ENCODE measurements at places on chromosomes 6 and 20.

- no peak for DNase-seq
Observed at GRCh38 chr6:166465671-166466087, 82.9 kb upstream of the MPC1 start.

GRCh38 chr6:21984135-21984534 lies 312.7 kb downstream of the PRL start:
- DNase-seq = no peak

DNA sequence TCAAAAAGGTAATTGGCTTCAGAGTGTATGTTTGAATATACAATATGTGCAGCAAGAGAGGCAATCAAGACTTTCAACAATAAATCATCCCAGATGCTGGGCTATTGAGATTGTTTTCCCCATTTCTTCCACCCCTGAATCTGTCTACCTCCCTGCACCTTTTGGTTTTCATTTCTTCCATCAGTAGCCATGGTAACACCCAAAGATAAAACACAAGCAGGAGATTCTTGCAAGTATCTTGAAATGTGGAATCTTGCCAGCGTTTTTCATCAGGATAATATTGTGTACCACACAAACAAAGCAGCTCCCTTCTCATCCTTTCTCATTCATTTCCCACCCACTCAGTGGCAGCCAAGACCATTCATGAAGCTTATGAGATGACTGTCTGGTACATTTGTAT lies 73.0 kb upstream of the NRSN1 start:
- no peak for DNase-seq

DNA sequence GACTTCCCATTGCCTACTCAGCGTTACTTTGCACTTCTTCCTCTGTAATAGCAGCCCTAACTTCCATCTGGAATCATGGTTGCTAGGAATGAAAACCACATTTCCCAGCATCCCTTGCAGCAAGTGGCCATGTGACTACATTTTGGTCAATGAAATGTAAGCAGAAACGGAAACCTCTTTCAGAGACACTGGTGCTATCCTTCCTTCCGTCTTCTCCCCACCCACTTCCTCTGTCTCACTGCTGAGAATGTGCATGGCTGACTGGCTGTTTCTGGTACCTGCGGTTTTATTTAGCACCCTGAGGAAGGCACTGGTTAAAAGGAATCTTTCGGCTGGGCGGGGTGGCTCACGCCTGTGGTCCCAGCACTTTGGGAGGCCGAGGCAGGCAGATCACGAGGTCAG lies 107.4 kb downstream of the SCML4 start:
- peak; percentile 94 for DNase-seq

DNA sequence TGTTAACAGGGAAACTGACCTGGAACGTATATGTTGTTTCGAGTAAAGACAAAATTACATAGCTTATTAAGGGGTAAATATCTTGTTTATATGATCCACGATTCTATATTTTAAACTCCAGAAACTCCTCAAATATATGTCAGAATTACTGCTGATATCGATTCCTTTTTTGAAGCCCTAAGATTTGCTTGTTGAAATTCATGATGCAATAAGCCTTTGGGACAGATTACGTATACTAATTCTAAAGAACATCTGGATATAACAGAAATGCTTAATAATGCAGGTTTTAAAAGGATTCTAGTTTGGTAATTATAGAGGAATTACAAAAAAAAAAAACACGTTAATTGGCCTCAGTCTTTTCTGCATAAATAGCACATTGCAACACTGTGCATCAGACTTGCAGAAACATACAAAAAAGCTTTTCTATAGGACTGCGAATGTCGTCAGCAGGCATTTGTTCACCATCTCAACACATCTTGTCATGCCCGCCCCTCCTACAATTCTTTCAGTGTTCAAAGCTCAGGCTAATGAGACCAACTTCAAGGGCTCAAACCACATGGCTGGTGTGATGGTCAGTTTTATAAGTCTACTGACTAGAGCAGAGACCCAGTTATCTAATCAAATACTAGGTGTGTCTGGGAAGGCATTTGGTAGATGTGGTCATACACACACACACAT lies 74.9 kb downstream of the AGPAT4 start:
- DNase-seq = no peak

DNA sequence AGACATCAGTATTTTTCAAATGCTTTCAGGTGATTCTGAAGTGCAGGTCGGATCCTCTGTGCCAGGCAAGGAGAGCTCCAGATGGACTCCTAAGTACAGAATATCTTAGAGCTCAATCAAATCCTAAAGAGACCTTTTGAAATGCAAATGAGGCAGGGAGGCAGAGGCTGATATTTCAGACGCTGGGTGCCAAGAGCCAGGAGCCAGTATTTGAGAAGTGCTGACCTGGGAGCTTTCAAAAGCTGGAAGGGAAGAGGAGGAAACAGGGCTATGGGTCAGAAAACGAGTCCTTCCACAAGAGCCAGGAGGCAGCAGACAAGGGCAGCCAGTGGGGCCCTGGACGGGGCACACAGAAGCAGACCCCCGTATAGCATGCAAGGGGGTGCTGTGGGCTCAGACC lies 46.1 kb upstream of the DSN1 start:
- DNase-seq = peak; percentile 49

DNA sequence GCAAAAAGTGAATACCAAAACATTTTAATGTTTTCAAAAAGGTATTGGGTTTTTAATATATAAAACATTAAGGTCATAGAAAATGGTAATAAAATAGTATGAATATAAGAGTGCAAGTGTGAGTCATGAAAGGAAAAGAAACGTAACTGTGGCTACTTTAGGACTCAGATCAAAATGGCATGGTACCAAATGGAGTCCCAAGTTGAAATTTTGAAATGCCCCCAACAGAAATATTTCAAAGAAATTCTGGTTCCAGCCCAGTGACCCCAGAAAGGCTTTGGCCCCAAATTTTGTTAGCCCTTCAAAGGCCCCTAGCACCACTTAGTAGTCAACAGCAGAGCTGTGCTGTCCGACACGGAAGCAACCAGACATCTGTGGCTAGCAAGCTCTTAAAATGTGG lies 6.0 kb downstream of the COL12A1 start:
- DNase-seq = no peak

DNA sequence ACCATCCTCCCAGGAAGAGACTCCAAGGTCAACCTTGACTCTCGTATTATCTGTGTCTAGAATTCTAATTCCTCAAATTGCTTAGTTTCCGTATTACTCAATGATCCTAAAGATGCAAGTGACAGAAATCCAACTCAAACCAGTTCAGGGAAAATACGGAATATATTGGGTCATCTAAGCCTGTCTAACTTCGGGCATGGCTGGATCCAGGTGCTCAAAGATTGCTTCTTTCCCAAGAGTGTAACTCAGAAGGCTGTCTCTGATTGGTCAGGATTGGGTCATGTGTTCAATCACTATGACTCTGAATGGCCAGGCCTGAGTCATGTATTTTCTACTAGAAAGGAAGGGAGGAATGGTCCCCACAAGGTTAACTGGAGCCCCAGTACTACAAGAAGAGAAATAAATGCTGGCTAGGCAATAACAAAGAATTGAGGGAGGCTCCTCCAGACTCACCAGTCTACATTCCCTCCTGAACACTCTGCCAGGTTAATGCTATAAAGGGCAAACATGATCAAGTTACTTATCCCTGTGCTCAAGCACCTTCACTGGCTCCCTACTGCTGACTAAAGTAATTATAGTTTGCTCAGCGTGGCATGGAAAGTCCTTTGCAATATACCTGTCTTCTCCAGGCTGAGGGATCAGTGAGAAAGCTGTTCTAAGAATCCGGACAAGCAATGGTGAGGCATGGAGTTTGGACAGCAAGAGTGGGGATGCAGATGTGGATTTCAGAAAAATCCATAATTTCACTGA lies 15.4 kb upstream of the PREX1 start:
- DNase-seq = no peak

- no peak for DNase-seq
Observed at GRCh38 chr6:132604635-132605152, 15.2 kb upstream of the TAAR5 start.

DNA sequence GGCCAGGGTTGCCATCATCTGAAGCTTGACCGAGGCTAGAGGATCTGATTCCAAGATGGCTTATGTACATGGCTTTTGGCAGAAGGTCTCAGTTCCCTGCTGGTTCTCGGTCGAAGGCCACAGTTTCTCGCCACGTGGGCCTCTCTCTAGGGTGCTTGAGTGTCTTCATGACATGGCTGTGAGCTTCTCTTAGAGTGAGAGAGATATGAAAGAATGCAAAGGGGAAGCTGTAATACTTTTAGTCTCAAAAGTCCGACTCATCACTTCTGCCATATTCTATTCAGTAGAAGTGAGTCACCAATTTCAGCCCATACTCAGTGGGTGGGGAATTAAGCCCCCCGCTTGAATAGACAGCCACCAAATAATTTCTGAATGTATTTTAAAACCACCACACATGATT lies 94.2 kb downstream of the UTRN start:
- DNase-seq = no peak

GRCh38 chr6:38634518-38634917 lies 5.2 kb downstream of the BTBD9 start:
- DNase-seq = no peak

DNA sequence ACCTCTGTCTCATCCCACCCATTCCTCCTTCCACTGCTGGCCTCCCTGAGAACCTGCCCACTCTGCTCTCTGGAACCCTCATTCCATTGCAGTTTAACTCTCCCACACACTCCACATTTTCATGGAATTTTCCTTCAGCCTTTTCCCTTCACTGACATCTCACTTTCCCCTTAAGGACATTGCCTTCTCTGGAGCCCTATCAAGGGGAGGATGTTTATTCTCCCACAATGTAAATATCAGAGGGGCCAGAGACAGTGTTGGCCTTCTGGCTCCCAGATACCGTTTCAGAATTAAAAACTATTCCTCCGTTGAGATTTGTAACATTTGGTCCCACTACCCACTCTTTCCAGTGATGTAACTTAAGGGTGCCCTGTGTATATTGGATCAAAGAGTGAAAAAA lies 199.5 kb upstream of the KCNK16 start:
- no peak for DNase-seq

DNA sequence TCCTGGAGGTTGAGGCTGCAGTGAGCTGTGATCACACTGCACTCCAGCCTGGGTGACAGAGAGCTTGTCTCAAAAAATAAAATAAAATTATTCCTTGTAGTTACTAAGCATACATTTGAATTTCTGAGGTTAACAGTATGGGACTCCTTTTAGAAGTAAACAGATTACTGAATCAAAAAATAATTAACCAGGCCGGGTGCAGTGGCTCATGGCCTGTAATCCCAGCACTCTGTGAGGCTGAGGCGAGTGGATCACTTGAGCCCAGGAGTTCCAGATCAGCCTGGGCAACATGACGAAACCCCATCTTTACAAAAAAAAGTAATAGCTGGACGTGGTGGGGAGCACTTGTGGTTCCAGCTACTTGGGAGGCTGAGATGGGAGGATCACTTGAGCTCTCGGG lies 22.1 kb upstream of the EEF1A1 start:
- no peak for DNase-seq

GRCh38 chr6:67362976-67363375 lies 1272.1 kb upstream of the ADGRB3 start:
- DNase-seq = no peak

DNA sequence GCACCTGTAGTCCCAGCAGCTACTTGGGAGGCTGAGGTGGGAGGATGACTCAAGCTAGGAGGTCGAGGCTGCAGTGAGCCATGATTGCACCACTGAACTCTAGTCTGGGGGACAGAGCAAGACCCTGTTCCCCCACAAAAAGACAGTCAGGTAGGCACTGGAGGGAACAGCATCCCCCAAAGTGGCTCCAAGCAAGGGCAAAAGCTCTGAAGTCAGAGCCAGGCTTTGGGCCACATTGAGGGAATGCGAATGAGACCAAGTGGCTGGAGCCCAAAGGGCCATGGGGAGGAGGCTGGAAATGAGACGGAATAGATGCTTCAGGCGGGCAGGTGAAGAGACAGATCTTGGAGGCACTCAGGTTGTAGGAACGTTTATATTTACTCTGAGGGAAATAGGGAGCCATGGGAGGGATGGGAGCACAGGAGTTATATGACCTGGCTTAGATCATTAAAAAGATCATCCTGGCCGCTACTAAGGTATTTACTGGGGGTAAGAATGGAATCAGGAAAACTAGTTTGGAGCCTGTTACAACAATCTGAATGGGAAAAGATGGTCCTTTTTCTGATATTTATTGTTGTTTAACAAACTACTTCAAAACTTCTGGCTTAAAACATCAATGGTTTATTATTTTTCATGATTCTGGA lies 229.6 kb upstream of the ZNF217 start:
- DNase-seq = no peak

GRCh38 chr6:16857969-16858592 lies 96.8 kb upstream of the ATXN1 start:
- DNase-seq = no peak

DNA sequence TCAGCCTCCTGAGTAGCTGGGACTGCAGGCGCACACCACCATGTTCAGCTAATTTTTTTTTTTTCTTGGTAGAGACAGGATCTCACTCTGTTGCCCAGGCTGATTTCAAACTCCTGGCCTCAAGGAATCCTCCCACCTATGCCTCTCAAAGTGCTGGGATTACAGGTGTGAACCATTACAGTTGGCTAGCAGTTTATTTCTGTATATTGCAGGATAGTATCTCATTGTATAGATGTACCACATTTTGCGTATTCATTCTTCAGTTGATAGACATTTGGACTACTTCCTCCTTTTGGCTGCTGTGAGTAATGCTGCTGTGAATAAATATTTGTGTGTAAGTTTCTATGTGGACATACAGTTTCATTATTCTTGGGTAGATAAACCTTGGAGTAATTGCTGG lies 32.9 kb downstream of the ASXL1 start:
- DNase-seq = no peak

GRCh38 chr20:61886721-61887595 lies 178.7 kb downstream of the TAF4 start:
- peak; percentile 30 for DNase-seq

DNA sequence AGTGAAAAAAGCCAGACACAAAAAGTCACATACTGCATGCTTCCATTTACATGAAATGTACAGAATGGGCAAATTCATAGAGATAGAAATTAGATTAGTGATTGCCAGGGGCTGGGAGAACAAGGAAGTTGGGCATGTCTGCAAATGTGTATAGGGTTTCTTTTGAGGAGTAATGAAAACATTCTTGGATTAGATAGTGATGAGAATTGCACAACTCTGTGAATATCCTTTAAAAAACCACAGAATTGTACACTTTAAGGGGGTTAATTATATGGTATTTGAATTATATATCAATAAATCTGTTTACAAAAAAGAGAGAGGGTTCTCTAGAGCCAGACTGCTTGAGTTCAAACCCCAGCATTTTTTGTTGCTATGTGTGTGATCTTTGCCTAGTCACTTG lies 188.1 kb downstream of the CDC5L start:
- no peak for DNase-seq

GRCh38 chr20:47540443-47541354 lies 39.0 kb downstream of the NCOA3 start:
- DNase-seq = no peak

GRCh38 chr20:61948586-61949362 lies 116.9 kb downstream of the TAF4 start:
- no peak for DNase-seq

GRCh38 chr6:109626311-109626710 lies 64.7 kb downstream of the AK9 start:
- no peak for DNase-seq
